Hippocampal formation (tissue), 2 donors: ENCODE measurements at places on chromosomes 1 and 21.

- DNase-seq: no peak
These were observed 33.9 kb downstream of the MPZL1 start for GRCh38 chr1:167755654-167756053.

- no peak for DNase-seq
These were observed 1.2 kb upstream of the PTTG1IP start for GRCh38 chr21:44874497-44875315.

- DNase-seq: peak; percentile 8
These were observed 13.5 kb downstream of the FCGR2B start for GRCh38 chr1:161676441-161676840.

GRCh38 chr1:1954831-1955441 lies 35.9 kb upstream of the TMEM52 start:
- no peak for DNase-seq

DNA sequence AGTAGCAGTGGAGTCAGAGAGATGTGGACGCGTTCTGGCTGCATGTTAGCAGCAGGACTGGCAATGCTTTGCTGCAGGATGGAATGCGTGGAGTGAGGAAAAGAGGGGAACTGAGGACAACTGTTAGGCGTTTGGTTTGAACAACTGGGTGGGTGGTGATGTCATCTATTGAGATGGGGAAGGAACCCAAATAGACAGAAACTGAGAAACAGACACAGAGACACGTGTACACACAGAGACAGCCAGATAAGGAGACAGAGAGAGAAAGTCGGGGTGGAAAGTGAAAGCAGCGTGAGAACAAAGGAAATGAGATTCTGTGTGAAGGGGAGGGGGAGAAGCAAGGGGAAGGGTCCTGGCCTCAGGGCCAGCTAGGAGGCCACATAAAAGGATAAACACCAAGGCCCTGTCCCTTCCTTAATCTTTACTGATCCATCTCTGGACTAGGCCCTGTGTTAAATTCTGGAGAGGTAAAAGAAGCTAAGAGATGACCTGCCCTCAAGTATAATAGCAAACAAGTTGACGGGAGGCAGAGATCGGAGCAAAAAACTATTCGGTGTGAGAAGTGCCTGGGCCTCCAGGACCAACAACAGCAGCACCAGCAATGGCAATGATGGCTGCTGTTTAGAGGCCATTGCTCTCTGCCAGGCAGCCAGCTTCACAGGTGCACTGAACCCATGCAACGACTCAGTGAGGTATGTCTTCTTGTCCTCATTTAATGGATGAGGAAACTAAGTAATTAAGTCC lies 31.6 kb downstream of the VWA5B1 start:
- no peak for DNase-seq

- no peak for DNase-seq
These were observed 121.2 kb upstream of the SLC44A3 start for GRCh38 chr1:94698759-94699502.

DNA sequence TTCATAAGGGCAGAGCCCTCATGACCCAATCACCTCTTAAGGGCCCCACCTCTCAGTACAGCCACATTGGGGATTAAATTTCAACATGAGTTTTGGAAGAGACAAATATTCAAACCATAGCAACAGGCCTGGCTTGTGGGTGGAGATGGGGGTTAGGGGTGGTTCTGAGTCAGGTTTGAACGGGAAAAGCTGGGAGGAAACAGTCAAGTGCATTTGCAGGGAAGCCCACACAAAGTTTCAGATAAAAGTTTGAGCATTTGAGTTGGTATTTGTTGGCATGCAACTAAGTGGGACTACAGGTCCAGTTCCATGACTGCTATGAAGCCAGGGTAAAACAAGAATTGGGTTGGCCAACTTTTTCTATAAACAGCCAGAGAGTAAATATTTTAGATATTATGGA lies 21.0 kb upstream of the PADI2 start:
- DNase-seq: no peak

GRCh38 chr21:37527716-37528115 lies 161.1 kb downstream of the DYRK1A start:
- no peak for DNase-seq

- DNase-seq: no peak
These were observed 1.4 kb downstream of the LAD1 start for GRCh38 chr1:201397675-201398074.

DNA sequence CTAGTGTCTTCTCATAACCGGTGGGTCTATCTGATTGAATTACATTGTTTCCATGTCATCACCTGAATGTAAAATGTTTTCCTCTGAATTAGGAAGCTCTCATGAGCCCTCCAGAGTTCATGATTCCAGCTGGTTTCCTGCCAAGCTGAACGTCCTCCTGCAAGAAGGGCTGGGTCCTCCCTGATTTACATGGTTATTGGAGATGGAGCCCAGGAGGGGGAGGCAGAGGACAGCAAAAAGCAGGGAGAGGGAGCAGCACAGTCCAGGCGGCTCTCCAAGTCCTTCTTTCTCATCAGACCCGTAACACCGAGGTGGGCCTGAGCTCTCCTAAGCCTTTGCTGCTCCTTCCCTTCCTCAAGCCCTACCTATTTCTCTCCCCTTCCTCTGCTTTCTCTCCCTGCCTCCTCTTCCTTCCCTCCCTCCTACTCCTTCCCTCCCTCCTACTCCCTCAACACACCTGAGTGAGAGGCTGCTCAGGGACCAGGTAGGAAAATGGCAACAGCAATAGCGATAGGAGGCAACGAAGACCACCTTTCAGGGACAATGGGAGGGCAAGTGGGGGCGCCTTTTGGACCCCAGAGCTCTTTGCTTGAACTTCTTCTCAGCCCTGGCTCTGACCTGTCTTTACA lies 265.9 kb downstream of the PRDM2 start:
- DNase-seq: peak; percentile 49

- DNase-seq: no peak
These were observed 386.5 kb upstream of the ST6GALNAC5 start for GRCh38 chr1:76480827-76481226.

DNA sequence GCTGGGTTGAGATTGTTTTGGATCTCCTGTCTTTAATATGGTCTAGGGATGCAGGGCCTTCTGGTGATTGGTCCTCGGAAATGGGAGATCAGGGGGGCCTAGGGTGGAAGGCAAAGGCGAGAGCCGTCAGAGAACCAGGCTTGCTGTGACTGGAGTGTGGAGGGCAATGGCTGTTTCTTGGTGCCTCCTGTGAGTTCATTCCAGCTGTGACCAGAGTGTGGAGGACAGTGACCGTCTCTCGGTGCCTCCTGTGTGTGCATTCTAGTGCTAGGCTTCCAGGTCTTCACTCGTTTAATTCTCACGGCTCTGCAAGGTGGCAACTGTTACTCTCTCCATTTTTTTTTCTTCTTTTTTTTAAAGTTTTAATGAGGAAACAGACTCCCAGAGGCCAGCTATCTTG lies 14.1 kb downstream of the LDLRAP1 start:
- DNase-seq: no peak

- DNase-seq: peak; percentile 21
These were observed at the start of gene RAB7B for GRCh38 chr1:206002871-206003801. TSS of gene RAB7B (minus strand) at chr1:206003395. CDS start at chr1:205994135, 9,260 bp downstream.

DNA sequence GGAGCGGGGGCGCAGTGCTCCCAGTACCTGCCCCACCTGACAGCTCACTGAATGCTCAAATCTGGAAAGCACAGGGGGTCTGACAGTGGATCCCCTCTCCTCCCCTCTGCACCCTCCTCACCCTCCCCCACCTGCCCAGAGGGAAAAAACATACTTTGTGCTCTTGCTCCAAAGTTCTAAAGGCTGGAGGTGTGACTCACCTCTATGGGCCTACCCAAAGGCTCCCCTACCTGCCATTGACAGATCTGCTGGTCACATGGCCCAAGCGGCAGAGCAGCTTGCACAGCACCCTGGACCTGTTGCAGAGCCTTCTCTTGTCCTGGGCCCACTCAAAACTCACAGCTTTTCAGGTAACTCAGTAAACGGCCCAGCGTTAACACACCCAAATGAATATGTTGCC lies 55.7 kb downstream of the ADSS2 start:
- DNase-seq: no peak

DNA sequence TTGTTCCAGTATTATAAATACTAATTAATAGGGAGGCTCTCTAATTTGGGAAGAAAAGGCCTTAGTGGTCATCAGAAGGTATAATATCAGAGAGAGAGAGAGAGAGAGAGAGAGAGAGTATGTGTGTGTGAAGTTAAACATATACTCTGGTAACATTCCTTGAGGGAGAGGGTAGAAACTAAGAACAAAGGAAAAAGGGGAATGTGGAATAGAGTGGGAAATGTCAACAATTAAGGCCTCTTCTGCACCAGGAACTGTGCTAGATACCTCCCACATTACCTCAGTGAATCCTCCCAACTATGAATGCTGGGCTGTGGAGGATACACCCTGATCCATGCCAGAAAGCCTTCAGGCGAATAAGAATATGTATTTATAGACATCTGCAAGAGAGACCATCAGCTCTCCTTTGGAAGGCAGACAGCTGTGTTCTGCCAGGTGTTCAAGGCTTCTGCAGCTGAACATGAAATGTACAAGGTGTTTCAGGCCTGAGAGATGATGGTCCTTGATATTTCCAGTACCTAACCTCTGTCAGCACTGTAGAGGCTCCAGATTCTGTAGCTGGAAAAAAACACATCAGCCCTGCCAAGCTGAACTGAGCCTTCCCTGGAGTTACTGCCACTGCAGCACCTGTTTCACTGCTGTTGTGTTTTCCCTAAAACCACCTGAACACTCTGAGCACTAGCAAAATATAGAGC lies 29.1 kb downstream of the TBX15 start:
- no peak for DNase-seq

GRCh38 chr1:230067871-230068620 lies 1.0 kb downstream of the GALNT2 start:
- no peak for DNase-seq

DNA sequence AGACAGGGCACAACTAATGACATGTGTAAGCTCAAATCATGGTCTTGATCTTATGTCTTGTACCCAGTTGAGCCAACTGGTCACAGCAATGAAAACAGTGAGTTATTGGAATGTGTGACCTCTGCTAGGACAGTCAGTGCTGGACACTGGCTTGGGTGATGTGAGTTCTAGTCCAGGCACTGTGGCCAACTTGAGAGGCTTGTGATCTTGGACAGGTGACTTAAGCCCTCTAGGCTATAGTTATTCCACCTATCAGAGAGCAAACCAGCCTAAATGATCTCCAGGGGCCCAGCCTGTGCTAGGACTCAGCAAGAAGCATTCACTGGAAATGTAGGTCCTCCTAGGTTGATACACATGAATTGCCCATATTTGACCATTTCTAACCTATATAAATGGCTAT lies 1.1 kb downstream of the KCNE2 start:
- DNase-seq: no peak

DNA sequence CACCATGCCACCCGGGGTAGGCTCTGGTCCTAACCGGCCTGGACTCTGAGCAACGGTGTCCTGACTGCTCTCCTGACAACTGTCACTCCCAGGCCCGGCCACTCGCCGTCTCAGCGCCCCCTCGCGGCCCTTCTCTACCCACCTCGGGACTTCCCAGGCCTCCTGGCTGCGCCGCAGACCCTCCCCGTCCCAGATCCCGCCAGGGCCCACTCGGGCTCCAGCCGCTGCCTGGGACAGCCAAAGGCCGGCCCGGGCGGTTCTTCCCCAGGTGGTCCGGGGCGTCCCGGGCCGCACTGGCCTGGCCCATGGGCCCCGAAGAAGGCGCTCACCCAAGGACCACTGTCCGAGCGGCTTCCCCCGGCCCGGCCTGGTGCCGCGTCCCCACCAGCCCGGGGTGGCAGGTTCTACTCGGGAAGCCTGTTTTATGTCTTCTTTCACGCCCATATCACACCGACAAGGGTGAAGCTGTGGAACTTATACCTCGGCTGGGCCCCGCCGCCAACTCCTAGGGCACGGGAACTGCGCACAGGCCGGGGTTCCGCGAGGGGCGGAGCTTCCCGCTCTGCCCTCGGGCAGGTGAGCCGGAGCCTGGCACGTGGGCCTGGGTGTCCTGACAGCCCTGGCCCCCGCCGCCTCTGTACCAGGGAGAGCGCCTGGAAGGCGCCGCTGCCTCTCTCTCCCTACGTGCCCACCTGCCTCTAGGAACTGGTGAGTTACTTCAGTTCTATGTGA lies 138.3 kb downstream of the TTLL7 start:
- DNase-seq: peak; percentile 78

GRCh38 chr1:119008483-119009311 lies 20.6 kb upstream of the TBX15 start:
- peak; percentile 5 for DNase-seq

- no peak for DNase-seq
These were observed 540 bp upstream of the C1orf198 start for GRCh38 chr1:230868736-230869385.

- DNase-seq: no peak
These were observed 3.8 kb upstream of the PADI3 start for GRCh38 chr1:17244821-17245740.

- no peak for DNase-seq
These were observed 6.8 kb downstream of the BACH1 start for GRCh38 chr21:29305561-29305960.

DNA sequence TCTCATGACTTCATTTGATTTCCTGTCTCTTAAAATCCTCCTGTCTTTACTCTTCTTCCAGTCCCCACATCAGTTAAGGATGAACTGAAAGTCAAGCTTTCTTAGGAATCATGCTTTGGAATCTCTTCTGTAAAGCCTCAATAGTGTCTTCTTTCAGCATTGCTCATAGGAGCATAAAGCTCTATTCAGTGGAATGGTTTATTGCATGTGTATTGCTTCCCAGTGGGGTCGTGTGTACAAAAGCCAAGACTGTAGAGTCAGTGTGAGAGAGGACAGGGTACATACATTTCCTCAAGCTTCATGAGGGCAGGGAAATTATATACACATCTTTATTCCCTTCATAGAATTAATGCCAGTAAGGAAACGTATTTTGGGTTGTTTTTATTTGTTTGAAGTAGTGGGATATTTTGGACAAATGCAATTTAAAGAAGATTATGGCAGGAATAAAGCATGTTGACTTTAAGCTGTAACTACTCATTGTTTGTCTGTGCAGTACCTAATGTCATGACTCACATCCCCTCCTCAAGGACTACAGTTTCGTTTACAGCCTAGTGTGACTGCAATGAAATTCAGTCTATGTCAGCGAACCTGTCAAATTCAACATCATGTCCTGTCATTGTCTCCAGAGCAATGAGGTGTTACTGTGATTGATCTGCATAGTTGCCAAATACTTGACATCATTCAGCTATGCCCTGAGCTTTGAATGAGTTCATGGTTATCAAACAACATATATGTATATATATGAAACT lies 2164.2 kb downstream of the NCAM2 start:
- no peak for DNase-seq
